ENCODE measurements at places on chromosomes 12 and 14.

DNA sequence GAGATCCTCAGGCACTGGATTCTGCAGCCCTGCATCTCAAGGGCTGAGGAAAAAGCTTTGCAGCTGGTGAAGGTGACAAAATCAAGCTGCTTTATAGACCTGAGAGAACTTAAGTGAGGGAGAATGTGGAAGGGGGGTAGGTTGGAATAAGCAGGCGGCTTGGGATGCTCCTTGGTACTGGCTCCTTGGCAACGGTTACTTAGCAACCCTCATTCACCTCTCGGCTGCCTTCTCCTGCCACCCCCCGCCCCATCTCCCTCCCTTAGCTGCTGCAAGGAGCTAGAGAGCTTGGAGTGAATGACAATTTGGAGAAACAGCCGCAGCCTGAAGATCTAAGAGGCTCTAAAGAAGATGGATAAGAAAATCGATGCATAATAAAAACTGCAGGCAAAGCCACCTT is 44.1 kb upstream of the CISTR start:
- DNase-seq = no peak

DNA sequence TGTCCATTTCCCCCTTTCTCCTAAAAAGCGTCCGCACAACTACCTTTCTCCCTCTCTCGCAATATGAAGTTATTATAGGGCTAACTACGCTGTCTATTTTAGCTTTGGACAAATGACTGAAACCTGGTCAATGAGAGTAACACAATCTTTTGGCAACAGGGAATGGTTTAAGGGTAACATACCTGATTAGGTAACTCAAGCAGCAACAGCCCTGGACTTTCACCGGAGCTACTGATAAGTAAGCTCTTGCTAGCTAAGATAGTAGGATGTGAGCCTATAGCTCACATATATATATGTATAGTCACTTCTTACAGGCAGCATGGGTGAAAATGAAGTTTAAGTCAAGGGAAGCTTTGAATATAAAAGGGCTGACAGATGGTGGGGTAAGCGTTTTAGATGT is 313.0 kb downstream of the CEP128 start:
- DNase-seq = no peak

DNA sequence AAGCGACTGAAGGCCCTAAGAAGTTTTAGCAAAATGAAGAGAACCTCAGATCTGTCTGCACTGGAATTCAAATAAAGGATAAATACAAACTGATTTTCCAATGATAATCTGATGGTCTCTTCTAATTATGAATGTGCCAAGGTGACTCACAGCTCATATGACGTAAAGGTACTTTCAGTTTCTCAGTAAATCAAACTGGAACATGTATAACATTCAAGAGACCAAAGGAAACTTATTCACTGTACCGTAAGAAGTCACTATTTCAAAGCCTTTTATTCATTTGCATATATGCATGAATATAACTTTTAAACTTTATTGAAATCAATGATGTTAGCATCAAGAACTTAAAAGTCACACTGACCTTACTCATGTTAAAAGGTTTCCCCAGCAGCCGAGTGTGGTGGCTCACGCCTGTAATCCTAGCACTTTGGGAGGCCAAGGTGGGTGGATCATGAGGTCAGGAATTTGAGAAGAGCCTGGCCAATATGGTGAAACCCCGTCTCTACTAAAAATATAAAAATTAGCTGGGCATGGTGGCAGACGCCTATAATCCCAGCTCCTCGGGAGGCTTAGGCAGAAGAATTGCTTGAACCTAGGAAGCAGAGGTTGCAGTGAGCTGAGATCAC is 52.2 kb downstream of the ATXN2 start:
- DNase-seq = no peak

DNA sequence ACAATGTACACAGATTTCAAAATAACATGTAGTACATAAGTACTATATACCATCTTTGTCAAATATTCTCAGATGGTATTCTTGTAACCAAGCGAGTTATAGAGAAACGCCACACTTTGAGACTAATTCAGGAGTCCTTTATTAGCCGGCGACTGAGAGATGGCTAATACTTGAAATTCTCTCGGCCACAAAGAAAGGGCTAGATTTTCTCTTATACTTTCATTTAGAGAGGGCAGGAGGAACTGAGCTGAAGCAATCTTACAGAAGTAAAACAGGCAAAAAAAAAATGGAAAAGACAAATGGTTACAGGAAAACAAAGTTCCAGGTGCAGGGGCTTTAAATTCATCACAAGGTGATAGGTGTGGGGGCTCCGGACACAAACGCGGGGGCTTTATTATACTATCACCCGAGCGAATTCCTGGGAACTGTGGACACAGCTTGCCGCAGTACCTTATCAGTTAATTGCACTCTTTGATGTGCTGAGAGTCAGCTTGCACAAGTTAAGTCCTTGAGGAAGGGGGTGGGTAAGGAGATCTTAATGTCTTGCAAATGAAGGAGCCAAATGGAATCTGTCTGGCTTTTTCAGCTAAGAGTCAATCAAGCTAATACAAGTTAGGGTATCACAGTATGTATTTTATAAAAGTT is 382.3 kb downstream of the KCNH5 start:
- no peak for DNase-seq

DNA sequence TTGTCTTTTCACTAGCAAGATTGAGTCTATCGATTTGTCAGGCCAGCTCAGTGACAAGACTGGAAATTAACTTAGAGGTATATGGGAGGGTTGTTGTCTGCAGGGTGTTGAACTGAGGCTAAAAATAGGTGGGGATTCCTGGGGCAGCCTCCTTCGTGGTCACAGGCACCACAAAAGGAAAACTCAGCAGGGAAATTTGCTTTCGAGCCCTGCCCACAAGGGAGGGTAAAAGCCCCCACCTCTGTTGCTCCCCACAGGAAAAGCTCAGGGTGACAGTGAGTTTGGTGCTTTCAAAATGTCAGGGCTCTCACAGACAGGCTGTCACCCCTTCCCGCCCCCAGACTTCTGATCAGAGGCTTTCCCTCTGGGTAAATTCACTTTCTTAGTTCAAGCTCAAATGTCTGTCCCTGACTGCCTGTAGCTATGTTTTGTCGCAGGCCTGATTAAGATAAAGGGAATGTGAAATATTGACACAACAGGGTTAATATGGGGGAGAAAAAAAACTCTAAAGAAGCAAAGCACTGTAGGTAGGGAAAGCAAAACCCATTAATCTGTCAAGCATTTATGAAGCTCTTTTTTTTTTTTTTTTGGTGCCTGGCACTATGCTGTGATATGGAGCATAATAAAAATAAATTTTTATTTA is 11.7 kb upstream of the NFKBIA start:
- peak; percentile 43 for DNase-seq

DNA sequence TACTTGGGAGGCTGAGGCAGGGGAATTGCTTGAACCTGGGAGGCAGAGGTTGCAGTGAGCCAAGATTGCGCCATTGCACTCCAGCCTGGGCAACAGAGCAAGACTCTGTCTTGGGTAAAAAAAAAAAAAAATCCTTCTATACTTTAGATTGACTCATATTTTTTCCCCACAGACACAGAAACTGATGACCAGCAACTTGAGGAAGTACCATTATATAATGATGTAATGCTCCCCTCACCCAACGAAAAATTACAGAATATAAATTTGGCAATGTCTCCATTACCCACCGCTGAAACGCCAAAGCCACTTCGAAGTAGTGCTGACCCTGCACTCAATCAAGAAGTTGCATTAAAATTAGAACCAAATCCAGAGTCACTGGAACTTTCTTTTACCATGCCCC is 24.3 kb upstream of the SNAPC1 start:
- no peak for DNase-seq

DNA sequence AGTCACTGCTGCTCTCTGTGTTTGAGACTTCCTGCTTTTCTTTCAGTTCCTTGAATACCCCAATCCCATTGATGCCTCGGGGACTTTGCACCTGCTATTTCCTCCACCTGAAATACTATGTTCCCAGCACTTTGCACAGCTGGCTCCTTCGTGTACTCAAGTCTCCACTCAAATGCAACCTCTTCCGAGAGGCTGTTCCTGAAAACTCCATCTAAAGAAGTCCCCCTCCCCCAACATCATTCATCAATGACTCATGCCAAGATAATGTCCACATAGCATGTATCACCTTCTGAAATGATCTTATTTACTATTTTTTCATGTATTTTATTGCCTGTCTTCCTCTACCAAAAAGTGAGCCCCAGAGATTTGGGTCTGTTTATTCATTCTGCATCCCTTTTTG is 48.6 kb downstream of the HSPB8 start:
- no peak for DNase-seq

DNA sequence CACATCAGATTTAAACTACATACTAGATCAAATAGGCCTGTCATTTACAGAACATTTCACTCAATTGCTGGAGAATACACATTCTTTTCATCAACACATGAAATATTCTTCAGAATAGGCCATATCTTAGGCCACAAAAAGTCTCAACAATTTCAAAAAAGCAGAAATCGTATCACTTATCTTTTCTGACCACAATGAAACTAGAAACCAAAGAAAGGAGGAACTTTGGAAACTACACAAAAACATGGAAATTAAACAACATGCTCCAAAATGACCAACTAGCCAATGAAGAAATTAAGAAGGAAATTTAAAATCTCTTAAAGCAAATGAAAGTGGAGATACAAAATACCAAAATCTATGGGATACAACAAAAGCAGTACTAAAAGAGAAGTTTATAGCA is 35.1 kb downstream of the PARP11 start:
- no peak for DNase-seq

DNA sequence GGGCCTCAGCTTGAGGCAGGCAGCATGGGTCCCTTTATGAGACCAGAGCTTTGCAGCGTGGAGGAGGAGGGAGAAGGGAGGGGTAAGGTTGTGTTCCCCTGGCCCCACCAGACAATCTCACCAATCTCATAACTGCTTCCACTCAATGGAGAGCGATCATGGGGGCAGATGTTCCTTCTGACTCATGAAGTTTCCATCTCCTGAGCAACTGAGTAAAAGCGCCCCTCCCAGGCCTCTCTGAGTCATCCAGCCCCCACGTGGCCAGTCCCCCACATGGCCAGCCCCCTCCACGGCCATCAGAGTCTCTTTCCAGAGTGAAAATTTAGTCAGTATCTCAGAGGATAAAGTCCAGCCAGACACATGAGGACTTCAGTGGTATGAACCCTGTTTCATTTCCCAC is 39.2 kb upstream of the PLXNC1 start:
- DNase-seq = no peak

DNA sequence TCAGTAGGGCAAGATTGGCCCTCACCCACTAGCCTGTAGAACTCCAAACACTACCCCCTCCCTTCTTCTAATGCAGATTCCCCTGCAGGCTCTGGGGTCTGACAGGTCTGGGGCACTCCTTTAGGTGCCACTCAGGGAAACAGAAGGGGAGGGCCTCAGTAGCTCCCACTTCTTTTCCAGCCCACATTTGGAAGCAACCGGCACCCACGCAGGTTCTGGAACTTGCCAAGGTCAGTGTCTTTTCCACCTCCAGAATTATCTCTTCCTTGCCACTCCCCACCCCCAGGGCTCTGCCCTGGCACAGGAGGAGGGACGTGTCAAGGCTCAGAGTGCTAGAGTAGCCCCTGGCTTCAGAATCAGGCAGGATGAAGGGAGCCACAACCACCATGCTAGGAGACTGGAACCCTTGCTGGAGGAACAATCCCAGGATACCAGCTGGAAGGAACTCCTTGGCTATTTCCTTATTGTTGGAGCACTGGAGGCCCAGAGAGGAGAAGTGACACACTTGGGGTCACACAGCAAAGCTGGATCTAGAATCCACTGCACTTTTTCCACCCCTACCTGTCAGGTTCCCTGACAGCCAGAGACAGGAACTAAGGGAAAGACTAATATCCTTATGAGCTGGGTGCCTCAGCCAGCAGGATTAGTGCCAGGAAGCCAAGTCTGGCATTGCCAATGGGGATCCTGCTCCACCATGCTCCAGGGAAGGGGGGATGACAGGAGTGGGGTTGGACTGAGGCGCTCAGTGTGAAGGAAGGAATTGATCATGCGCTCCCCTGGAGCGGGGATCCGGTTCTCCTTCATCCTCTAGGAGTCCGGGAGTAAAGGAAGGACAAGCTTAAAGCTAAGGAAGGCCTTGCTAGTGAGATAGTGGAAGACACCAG is 1.8 kb upstream of the FIGNL2 start:
- DNase-seq = no peak

DNA sequence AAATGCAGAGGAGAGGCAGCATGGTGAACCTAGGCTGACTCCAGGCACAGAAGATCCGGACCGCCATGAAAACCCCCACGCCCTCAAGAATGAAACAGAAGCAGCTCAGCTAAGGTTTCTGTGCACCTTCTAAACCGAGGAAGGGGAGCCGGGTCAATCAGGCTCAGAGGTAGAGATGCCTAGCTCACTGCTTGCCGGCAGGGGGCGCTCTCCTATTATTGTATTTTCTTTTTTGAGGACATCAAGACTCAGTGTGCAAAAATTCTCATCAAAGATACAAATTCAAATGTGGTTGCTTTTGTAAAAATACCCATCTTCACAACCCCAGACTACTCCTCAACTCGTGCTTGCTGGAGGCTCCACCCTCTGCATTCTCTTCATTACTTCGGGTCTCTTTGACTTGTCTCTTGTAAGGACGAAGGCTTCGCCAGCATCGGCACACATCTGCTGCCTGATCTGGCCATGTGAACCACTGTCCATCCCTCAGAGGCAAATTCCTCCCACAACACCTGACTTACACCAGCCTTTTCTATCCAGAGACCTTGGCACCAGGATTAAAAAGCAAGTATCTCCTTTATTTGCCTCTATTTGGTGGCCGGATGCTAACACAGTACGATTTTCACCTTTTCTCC is 33.4 kb upstream of the RNASE3 start:
- peak; percentile 67 for DNase-seq

- DNase-seq = no peak
Measured at GRCh38 chr14:75222208-75222701, 45.8 kb upstream of the TMED10 start.

GRCh38 chr12:27382171-27382795 is 49.6 kb downstream of the BMAL2 start:
- no peak for DNase-seq

DNA sequence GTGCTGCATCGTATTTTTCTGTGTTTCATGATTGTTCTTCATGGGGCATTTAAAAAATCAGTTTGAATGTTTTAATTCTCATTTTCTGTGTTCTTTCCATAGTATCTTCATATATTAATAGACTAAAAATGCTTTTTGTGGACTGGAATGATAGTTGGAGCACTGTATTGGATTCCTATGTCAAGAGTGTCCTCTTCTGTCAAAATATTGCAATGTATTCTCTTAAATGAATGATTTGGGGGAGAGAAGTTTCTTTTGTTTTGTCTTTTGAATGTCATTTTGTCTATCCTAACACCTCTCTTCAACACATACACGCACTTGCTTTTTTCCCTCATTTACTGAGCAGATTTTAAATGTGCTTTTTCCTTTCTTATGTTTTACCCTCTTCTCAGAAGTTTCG is 4.7 kb upstream of the EIF2S3B start:
- DNase-seq = no peak

Measured in T-helper 17 cell (primary cell).